Aortic smooth muscle cell (primary cell): ENCODE measurements at places on chromosomes 1 and 21. TPM values are rescaled to one million over a fixed set of nuclear protein-coding genes. Genes with fewer than 3 reads are reported as not detected.

CNIH3 gene
- 3.4 and 4.9 TPM in 2 replicates for total RNA-seq

GRHL3 gene
- total RNA-seq, result 0.19 TPM in 1 of 2 replicates, not detected in the other

CATSPERE gene
- 0.62 and 1.5 TPM in 2 replicates for total RNA-seq

PPIAL4G gene
- total RNA-seq, result 0.06 TPM in 1 of 2 replicates, not detected in the other

PLA2G2F gene
- not detected in 2 replicates for total RNA-seq

PRDM16 gene
- total RNA-seq, result 25.9 and 47.1 TPM in 2 replicates

DOP1B gene
- total RNA-seq, result 3.6 and 4.2 TPM in 2 replicates

ARID4B gene
- total RNA-seq, result 42.1 and 45.1 TPM in 2 replicates

FCRL4 gene
- total RNA-seq, result not detected in 2 replicates

OR2T10 gene
- not detected in 2 replicates for total RNA-seq

RGS18 gene
- not detected in 2 replicates for total RNA-seq

HMCN1 gene
- 151 and 368 TPM in 2 replicates for total RNA-seq

SLC5A9 gene
- not detected in 2 replicates for total RNA-seq

CRB1 gene
- total RNA-seq, result 0.25 and 0.26 TPM in 2 replicates

AIRE gene
- under 0.01 TPM in 1 of 2 replicates, not detected in the other for total RNA-seq

TMEM69 gene
- 12.2 and 13.1 TPM in 2 replicates for total RNA-seq

MPL gene
- not detected in 2 replicates for total RNA-seq

AMIGO1 gene
- 0.81 and 2.2 TPM in 2 replicates for total RNA-seq

CD34 gene
- 0.53 and 1.5 TPM in 2 replicates for total RNA-seq

OR6K3 gene
- not detected in 2 replicates for total RNA-seq

LRRC3 gene
- total RNA-seq, result 0.13 and 0.25 TPM in 2 replicates

CAPZA1 gene
- total RNA-seq, result 286 and 314 TPM in 2 replicates

SIM2 gene
- not detected in 2 replicates for total RNA-seq

UBL4B gene
- not detected in 2 replicates for total RNA-seq

C8A gene
- not detected in 2 replicates for total RNA-seq

CD1E gene
- total RNA-seq, result not detected in 2 replicates

USH2A gene
- total RNA-seq, result under 0.01 TPM in 1 of 2 replicates, not detected in the other

TNFRSF14 gene
- 25.8 and 26.2 TPM in 2 replicates for total RNA-seq

EIF4G3 gene
- 31.6 and 42.0 TPM in 2 replicates for total RNA-seq

L1TD1 gene
- not detected in 2 replicates for total RNA-seq

HSPA6 gene
- total RNA-seq, result 0.26 and 0.62 TPM in 2 replicates

SPRR2E gene
- not detected in 2 replicates for total RNA-seq

DENND2D gene
- 0.25 and 0.40 TPM in 2 replicates for total RNA-seq

HJV gene
- total RNA-seq, result 0.06 TPM in 1 of 2 replicates, not detected in the other

OVAAL gene
- not detected in 2 replicates for total RNA-seq

NUP210L gene
- 0.12 and 0.13 TPM in 2 replicates for total RNA-seq

FGR gene
- not detected in 2 replicates for total RNA-seq

FMOD gene
- 4.4 and 6.3 TPM in 2 replicates for total RNA-seq

ACBD3 gene
- 74.2 and 74.4 TPM in 2 replicates for total RNA-seq

LAMC1 gene
- 869 and 914 TPM in 2 replicates for total RNA-seq

KRTAP12-3 gene
- total RNA-seq, result not detected in 2 replicates

SYCP1 gene
- total RNA-seq, result not detected in 2 replicates

GJA8 gene
- total RNA-seq, result not detected in 2 replicates

PLA2G4A gene
- total RNA-seq, result 97.8 and 130 TPM in 2 replicates

KRTAP19-3 gene
- not detected in 2 replicates for total RNA-seq

CHODL gene
- total RNA-seq, result 0.25 and 0.26 TPM in 2 replicates

LCE1D gene
- total RNA-seq, result not detected in 2 replicates

SPTA1 gene
- under 0.01 and 0.12 TPM in 2 replicates for total RNA-seq

SPATC1L gene
- 3.8 and 4.7 TPM in 2 replicates for total RNA-seq

GMEB1 gene
- 7.0 and 7.8 TPM in 2 replicates for total RNA-seq

WDR47 gene
- 20.7 and 21.9 TPM in 2 replicates for total RNA-seq

ID3 gene
- 220 and 236 TPM in 2 replicates for total RNA-seq

PINK1 gene
- 61.9 and 73.1 TPM in 2 replicates for total RNA-seq
